ENCODE measurements at places on chromosomes 1 and 21.

DNA sequence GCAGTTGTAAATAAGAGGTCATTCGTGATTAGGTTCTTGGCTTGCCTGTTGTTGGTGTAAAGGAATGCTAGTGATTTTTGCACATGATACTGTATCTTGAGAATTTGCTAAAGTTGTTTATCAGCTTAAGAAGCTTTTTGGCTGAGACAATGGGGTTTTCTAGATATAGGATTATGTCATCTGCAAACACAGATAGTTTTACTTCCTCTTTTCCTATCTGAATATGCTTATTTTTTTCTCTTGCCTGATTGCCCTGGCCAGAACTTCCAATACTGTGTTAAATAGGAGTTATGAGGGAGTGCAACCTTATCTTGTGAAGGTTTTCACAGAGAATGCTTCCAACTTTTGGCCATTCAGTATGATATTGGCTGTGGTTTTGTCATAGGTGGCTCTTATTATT lies 576.1 kb upstream of the RGS18 start:
- DNase-seq, result no peak

- DNase-seq, result no peak
Measured at GRCh38 chr1:41493626-41494350, 9.3 kb upstream of the EDN2 start.

DNA sequence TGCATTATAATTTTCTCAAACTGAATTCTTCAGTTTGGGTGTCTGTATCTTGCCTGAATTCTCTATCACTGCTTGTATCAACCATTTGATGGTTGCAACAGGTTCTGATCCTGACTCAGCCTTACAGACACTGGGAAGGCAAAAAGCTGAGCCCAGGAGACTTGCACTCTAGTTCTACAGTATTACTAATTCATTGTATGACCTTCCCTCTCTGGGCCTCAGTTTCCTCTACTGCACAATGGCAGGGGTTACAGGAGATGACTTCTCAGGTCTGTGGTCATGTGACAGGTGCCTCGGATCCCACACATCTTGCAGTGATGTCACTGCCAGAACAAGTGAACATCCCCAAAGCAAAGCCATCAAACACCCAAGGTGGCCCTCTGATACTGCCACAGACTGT lies 38.7 kb downstream of the RRAGC start:
- no peak for DNase-seq

GRCh38 chr21:33572350-33572749 lies 16.1 kb downstream of the DONSON start:
- peak; percentile 26 for DNase-seq

GRCh38 chr1:116881879-116882520 lies 27.7 kb upstream of the PTGFRN start:
- DNase-seq, result peak; percentile 26

- DNase-seq, result no peak
Measured at GRCh38 chr1:46506470-46507219, 17.0 kb downstream of the DMBX1 start.

DNA sequence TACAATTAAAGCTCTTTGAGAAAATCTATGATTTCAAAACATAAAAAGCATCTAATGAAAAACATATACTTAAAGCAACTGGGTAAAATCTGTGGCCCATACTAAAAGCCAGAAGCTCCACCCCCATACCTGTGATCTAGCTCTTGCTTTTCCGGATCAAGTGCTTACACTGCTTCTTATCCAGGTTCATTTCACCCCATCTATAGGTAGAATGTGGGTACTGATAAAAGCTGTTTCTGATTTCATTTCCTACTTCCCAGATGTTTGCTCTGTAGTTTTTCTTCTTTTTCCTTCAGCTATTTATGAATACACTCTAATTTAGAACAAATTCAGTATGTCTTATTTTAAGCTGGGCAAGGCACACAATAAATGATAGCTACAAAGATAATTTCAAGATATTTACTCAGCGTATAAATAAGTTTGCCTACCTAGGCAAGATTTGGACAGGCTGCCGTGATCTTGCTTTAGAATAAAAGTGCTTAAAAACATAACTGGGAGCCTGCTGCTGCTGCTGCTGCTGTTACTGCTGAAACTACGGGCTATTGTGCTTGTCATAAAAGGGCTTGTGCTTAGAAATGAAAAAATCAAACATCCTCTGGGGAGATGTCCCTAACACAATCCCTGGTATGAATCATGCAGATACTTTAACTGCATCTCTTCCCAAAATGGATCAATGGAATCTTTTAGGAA lies 2.1 kb downstream of the SIPA1L2 start:
- peak; percentile 42 for DNase-seq

- no peak for DNase-seq
Measured at GRCh38 chr21:45838634-45839033, 142.9 kb upstream of the COL6A1 start.

DNA sequence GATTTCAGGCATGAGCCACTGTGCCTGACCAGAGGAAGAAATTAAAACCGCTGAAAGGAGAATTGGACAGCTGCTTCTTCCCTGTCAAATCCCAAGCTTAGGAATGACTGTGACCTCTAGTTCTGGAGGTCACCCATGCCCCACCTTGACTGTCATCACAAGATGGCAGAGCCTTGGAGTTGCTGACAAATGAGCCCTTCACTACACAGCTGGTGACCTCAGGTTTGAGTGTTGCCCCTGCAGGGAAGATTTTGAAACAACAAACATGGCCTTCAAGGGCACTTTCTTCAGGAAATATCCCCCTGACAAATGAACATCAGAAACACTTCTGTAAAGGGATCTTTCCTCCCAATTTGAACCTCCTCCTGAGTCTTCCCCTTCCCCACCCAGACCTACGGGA lies 6.9 kb upstream of the SLC45A3 start:
- DNase-seq, result no peak

DNA sequence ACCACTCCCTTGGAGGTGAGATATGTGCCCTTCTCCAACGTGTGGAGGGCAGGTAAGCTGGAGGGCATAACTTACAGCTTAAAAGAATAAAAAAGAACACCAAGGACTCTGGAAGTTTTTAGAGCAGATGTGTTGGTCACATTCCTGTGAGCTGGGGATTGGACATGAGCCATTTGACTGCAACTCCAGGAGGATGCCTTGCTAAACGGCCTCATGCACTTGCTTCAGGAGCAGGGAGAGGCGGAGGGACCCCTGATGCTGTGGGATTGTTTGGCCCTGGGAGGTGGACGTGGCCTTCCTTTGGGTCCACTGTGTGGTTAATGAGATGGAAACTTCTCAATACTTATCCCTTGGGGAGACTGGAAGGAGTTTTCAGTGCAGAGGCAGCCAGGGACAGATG lies 185.6 kb downstream of the RHOU start:
- no peak for DNase-seq

DNA sequence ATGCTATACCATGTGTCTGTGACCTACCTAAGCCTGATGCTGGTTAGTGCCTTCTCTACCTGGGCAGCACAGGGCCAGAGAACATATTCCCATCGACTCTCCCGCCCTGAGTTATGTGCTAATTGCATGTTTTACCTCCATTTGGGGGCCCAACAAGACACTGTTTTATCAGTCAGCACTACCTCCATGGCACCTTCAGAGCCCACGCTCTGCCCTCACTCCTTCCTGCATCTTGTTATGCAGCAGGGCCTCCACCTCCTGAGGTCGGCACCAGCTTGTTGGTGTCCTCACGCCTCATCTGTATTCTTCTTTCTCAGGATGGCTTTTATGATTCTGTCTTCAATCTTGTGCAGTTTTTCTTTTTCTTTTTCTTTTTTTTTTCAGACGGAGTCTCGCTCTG lies 11.9 kb downstream of the WNT9A start:
- DNase-seq, result no peak

- peak; percentile 55 for DNase-seq
Measured at GRCh38 chr1:156383023-156383422, 14.0 kb downstream of the RHBG start.

DNA sequence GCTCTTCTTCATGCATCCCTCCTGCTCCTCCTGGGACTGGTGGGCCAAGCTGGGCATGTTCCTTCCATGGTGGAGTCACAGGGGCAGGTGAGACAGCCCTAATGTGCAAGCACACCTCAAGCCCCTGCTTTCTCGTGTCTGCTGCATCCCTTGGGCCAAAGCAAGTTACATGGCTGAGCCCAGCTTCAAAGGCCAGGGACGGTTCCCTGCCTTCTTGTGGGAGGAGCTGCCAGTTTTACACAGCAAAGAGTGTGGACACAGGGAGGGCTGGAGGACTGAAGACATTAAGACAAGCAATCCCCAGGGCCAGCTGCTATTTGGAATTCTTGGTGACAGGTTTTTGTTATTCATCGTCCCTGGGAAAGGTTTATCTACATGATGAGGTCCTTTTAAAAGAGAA lies 175.2 kb upstream of the CACNA1E start:
- DNase-seq, result no peak

GRCh38 chr1:170556917-170557316 lies 25.0 kb downstream of the GORAB start:
- DNase-seq, result no peak
